ENCODE measurements at places on chromosomes 2 and 18.

GRCh38 chr18:2281086-2281485 is 290.2 kb downstream of the METTL4 start:
- DNase-seq: no peak

GRCh38 chr2:63059793-63060471 is 9.3 kb downstream of the OTX1 start:
- DNase-seq: peak; percentile 11

DNA sequence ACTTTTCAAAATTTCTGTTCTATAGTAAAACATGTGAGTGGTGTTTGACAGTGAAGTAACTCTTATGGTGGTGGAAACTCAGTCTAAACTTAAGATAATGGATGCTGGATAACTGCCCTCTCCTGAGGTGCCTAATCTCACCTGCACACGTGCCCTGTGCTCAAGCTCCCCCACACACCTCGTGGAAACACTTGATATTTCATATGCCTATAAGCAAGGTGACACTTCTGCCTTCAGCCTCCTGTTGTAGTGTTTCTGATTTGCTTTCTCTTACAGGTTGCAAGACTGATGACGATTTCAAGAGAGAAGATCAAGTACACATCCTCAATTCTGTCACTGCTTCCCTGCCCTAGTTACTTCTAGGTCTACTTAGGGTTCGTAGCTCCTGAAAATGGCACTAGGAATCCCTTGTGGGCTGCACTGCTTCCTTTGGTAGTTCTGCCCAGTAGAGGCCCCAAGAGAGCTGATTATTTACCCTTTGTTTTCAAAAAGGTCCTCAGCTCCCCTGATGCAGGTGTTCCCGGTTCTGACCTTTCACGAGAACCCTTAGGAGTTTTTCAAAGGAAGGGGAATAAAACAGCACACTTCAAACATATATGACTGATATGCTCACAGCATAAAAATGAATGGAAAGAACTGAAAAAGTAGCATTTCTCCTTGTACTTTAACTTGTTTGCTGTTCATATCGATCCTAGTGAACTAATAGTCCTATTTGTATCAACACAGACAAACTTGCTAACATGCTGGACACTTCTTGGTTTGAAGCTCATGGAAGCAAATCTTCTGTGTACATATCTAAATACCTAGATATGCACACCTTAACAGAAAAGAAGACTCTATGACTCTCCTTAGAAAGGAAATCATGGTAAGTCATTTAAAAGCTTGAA is 6.7 kb downstream of the CAVIN2 start:
- no peak for DNase-seq

DNA sequence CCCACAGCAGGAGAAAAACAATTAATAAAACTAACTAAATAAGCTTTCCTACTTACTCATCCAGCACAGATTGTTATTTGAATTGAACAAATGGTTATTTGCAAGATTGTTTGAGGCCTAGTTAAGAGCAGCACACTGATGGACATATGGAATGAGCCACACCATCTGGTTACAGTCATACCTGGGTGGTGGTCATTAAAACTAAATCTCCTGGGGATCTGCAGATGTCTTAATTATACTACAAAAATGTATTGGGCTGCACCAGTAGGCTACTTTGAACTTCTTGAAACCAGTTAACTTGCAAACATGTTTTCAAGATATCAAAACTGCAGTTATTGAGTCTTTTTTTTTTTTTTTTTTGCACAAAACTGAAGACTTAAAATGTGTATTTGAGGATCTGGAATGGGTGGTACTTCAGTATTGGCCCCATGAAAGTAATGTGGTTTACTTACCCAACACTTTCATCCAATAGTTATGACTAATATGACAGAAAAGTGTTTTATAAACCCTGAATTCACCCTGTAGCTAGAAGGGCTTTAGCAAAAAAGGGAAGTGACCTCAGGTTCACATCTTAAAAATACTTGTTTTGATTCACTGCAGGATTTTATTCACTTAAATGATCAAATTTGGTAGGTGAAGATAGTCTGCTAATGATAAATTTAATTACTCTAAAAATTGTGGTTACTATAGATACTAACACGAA is 10.8 kb downstream of the AGFG1 start:
- DNase-seq: peak; percentile 55

DNA sequence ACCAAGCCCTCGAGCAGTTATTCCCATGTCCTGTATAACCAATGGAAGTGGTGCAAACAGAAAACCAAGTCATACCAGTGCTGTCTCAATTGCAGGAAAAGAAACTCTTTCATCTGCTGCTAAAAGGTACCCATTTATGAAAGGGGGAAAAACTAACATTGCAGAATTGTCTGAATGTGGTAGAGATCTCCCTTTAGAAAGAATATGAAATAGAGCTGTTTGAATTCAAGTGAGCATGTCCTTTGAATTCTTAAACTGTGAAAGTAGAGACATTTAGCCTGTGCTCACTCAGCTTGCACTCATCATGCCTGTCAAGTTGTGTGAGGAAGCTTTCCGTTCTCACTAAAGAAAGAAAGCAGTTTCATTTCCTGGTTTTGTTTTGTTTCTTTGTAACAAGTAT is 87.4 kb downstream of the EML4 start:
- DNase-seq: no peak

GRCh38 chr2:214341646-214342045 is 69.2 kb upstream of the VWC2L start:
- peak; percentile 31 for DNase-seq

GRCh38 chr2:145750144-145750543 is 1230.2 kb upstream of the ZEB2 start:
- no peak for DNase-seq

GRCh38 chr2:177797808-177798207 is 274.8 kb downstream of the PDE11A start:
- no peak for DNase-seq

- peak; percentile 25 for DNase-seq
Observed at GRCh38 chr2:145277922-145278321, 758.0 kb upstream of the ZEB2 start.

GRCh38 chr18:3498698-3499471 is 48.9 kb downstream of the TGIF1 start:
- DNase-seq: peak; percentile 54

GRCh38 chr18:63646936-63647335 is 2.9 kb upstream of the SERPINB4 start:
- no peak for DNase-seq

GRCh38 chr2:10144771-10145518 is 22.4 kb downstream of the RRM2 start:
- DNase-seq: no peak

DNA sequence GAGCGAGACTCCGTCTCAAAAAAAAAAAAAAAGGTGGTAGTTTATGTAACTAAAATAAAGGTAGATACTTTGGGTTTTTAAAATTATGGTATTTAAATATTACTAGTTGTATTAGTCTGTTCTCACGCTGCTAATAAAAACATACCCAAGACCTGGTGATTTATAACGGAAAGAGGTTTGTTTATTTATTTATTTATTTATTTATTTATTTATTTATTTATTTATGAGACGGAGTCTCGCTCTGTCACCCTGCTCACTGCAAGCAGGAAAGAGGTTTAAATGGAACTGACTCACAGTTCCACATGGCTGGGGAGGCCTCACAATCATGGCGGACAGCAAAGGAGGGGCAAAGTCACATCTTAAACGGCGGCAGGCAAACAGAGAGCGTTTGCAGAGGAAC is 196.0 kb downstream of the CALCRL start:
- no peak for DNase-seq

GRCh38 chr2:234435836-234436481 is 60.9 kb downstream of the ARL4C start:
- DNase-seq: no peak

- no peak for DNase-seq
Observed at GRCh38 chr18:39555496-39555895, 1989.9 kb upstream of the CELF4 start.

- DNase-seq: no peak
Observed at GRCh38 chr2:100845141-100845991, 25.4 kb downstream of the NPAS2 start.

DNA sequence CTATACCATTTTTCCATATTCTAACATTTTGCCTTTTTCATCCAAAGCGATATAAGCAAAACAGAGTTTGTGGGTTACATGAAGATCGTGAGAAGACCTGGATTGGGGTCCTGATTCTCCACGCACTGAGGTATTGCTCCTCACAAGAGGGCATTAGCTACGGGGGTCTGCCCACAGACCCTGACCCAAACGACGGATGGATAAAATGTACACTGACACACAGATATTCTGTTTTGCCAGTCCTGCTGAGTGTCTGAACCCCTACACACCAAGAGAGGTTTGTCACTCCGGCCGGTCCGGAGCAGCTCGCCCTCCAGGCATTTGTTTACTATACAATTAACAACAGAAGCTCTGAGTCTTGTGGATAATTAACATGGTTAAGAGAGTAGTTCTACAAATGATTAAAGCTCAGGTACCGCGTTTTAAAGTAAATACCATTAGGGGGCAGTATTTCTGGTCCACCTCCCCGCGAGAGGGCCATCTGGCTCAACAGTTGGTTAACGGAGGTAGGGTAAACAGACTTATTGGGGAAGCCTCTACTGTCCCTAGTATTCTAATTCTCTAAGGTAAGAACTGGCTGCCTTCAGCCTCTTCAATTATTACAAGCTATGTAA is 28.4 kb downstream of the SCYGR8 start:
- DNase-seq: no peak

GRCh38 chr2:71779774-71780105 is 326.4 kb downstream of the DYSF start:
- no peak for DNase-seq

DNA sequence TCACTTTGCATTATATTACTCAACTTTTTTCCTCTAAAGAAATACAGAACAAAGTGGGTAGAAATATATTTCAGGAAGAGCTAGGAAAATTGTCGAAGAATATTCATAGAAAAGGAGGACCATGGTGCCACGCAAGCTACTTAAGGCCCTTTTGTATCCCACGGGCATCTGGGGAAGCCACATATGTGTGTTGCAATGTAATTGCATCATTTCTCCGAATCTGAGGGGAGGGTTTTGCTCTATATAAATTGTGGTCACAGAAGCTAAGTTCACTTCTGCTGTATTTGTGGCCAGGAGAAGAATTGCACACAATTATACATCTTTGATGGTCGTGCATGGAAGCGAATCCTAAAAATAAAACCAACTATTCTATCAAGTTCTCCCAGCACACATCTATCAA is 360.3 kb downstream of the IRS1 start:
- DNase-seq: peak; percentile 78

DNA sequence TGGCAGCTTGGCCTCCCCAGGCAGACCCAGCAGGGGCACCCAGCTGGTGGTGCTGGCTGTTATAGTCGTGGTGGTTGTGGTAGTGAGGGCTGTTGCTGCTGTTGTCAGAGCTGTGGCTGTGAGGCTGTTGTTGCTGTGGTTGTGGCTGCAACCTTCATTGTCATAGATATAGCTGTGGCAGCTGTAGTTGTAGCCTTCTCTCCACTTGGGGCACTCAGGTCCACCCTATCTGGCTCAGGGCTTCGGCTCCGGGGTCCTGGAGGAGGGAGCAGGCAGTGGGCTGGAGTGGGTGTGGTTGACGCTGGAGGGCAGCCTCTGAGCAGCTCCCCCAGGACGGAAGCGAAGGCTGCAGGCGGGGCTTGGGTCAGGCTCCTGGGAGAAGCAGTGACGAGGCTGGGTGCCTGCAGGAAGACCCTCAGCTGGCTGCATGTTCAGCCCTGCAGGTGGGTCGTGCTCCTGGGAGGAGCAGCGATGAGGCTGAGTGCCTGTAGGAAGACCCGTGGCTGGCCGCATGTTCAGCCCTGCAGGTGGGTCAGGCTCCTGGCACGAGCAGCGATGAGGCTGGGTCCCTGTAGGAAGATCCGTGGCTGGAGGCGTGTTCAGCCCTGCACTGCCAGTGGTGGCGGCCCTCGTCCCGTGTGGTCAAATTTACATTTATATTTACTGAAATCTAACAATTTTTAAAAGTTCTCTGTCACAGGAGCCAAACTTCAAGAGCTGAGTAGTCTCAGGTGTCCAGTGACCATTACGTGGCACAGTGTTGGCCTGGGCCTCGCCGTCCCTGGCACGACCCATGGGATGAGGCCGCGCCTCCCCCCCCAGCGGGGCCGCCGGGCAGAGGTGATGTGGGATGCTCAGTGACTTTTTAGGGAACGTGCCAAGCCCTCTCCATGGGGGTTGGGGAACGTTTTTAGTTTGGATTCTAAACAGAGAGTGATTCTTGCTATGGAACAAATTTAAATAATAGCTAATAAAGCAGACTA is 79.2 kb upstream of the PXDN start:
- no peak for DNase-seq

DNA sequence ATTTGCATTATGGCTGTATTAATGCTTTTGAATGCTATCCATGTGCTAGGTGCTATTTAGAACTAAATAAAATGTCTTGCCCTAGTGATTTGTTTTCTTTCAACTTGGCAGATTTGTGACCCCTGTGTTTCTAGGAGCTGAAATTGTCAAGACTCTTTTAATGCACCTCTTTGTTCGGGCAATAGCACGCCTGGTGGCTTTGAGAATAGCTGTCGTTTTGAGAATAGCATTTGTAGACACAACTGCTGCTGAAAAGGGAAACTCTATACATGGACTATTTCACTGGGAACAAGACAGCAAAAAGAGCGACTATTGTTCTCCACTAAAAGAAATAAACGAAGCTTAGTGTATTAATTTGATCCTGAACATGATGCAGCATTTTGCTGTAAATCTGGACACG is 352.1 kb upstream of the ZNF521 start:
- DNase-seq: no peak

GRCh38 chr2:19676770-19677169 is 225.0 kb downstream of the TTC32 start:
- no peak for DNase-seq

DNA sequence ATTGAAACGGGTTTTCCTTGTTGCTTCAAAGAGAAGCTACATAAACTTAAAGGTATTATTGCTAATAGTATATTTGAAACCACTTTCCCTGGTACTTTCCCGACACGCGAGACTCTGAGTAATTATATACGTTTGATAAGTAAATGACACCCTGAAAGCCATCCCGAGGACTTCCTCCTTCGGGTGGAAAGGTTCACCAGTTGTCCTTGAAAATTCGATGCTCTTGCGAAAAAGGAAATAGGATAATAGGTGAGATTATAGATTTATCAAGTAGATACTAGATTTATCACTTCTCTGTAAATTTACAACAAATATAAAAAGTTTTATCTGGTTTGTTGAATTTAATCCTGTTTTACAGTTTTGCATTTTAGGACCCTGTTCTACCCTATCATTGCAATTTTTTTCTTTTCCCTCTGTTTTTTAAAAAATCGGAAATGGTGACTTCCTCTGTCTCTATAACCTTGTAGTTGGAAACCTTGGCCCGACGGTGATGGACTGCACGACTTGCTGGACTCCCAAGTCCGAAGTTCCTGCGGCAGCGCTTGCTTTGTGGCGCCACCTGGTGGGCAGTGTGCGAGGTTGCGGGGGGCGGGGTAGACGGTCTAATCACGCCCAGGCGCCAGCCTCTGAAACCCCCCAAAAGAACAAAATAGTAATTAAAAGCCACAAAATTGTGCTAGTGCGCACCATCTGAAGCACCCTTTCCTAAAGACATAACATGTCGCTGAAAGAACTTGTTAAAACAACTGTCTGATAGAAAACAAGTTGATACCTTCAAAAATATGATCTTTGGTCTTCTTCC is 972 bp upstream of the DLX2 start:
- peak; percentile 85 for DNase-seq

GRCh38 chr18:24397131-24397693 is 412 bp downstream of the OSBPL1A start:
- DNase-seq: peak; percentile 83

All from iris pigment epithelial cell (primary cell).